GM23248 (cell line): ENCODE measurements at places on chromosomes 11 and 22. TPM values are rescaled to one million over a fixed set of nuclear protein-coding genes. Genes with fewer than 3 reads are reported as not detected.

GRCh38 chr11:23861615-23862014, 635.2 kb upstream of the LUZP2 start:
- H3K27ac ChIP-seq = no peak overlapping the region
- peaks cover 22% of the 10 kb centered on the region for H3K4me1 ChIP-seq
- no peak overlapping the region for H3K4me3 ChIP-seq
- no peaks in the 10 kb centered on the region for H3K27me3 ChIP-seq
- no peaks in the 10 kb centered on the region for H3K36me3 ChIP-seq

- no peaks in the 10 kb centered on the region; the same call in 1 of the 2 replicates for H3K27me3 ChIP-seq
- no peak overlapping the region for H3K4me3 ChIP-seq
- no peaks in the 10 kb centered on the region for H3K4me1 ChIP-seq
- DNase-seq = no peak
- H3K36me3 ChIP-seq = no peaks in the 10 kb centered on the region
- H3K27ac ChIP-seq = no peak overlapping the region
Measured at GRCh38 chr11:4882543-4882942, 843 bp downstream of the OR51T1 start.

- 0 out of 2 replicates have a peak, but pooled peaks cover 5% of the 10 kb centered on the region for H3K27me3 ChIP-seq
- no peaks in the 10 kb centered on the region for H3K36me3 ChIP-seq
- H3K27ac ChIP-seq = no peak overlapping the region
Measured at GRCh38 chr11:77205467-77206263, 77.6 kb downstream of the MYO7A start.

DNA sequence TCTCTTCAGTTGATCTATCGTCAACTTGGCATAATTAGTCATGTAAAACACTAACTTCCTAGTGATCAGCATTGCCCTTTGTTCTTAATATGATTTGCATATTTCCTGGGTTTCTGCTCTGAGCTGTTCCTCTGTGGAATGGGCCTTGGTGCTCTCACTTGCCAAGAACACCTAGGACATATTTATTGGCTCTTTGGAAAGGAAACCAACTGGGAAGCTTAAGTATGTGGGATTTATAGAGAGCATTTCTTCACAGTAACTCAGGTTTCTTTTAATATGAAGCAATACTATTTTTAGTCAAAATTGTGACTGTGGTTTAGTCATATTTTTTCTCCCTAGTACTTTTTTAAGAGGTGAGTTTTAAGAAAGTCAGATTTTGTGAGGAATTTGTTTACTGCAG, 28.8 kb downstream of the FAT3 start:
- DNase-seq = peak; percentile 10
- no peaks in the 10 kb centered on the region for H3K36me3 ChIP-seq
- H3K4me1 ChIP-seq = peaks cover 35% of the 10 kb centered on the region
- no peak overlapping the region for H3K4me3 ChIP-seq

DNA sequence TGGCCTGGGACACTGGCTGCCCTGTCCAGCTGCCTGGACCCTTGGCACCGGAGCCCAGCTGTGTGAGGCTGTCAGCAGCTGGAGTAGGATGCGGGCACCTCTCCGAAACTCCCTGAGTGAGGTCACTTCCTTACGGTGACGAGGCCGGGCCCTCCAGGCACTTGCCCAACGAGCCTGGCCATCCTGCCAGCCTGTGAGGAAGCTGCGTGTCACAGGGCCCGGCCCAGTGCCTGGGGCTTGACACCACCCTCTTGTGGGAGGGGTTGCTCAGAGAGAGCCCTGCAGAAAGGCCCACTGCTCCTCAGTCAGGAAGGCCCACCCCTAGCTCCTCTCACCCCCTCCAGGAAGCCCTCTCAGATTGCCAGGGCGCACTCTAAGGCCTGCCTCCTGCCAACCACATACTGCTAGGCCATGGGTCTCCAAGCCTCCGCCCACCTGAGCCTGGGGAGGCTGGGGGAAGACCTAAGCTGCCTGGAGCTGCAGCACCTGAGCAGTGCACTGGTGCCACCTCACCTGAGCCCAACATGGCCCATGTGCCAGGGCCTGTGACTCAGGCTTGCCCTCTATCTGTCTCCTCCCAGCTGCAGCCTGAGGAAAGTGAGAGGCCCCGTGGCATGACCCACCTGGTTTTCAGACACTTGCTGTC, 4.3 kb upstream of the PHLDA2 start:
- H3K27me3 ChIP-seq = no peaks in the 10 kb centered on the region
- peak overlapping the region; percentile 26; the same call in 1 of the 2 replicates for H3K4me3 ChIP-seq
- H3K4me1 ChIP-seq = peaks cover 14% of the 10 kb centered on the region

DNA sequence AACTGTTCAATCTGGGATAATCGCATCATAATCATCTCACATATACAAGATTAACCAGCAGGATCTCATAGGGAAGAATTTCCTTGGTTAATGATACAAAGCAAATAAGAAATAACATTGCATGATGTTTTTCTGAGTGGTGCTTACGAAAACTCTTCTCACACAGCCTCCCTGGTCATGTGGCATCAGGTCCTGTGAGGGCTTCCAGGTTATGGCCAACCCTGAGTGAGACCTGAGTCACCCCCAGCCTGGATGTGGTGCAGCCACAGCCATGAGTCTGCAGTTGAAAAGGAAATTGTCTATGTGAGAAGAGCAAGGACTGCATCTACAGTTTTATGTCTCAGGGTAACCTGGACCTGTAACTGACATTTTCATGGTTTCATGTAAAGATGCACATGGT, 90.5 kb upstream of the XKR3 start:
- no peaks in the 10 kb centered on the region for H3K36me3 ChIP-seq
- peak; percentile 73 for DNase-seq
- H3K27ac ChIP-seq = no peak overlapping the region
- H3K27me3 ChIP-seq = no peaks in the 10 kb centered on the region; the same call in 1 of the 2 replicates

DNA sequence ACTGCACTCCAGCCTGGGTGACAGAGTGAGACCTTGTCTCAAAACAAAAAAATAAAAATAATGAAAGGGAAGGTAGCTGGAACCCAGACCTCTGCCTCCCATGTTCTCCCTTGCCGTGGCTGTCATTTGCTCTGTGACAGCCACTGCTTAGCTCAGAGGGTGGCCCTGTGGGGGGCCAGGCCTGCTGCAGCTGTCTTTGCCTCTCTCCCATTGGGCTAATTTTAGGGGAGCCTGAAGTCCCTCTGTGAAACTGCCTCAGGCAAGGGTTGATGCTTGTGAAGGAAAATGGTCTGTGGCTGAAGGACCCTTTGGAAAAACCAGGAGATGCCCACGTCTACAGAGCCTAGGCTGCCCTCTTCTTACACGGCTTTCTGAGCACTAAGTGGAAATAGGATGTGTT, 42.9 kb downstream of the C11orf91 start:
- peaks cover 8% of the 10 kb centered on the region; the same call in 1 of the 2 replicates for H3K36me3 ChIP-seq
- no peaks in the 10 kb centered on the region for H3K27me3 ChIP-seq
- no peaks in the 10 kb centered on the region for H3K4me1 ChIP-seq
- H3K4me3 ChIP-seq = no peak overlapping the region

- H3K4me1 ChIP-seq = no peaks in the 10 kb centered on the region
- no peak for DNase-seq
- H3K4me3 ChIP-seq = no peak overlapping the region
- peaks cover 48% of the 10 kb centered on the region for H3K27me3 ChIP-seq
- no peak overlapping the region for H3K27ac ChIP-seq
Measured at GRCh38 chr11:11074686-11075335, 217.0 kb upstream of the ZBED5 start.

DNA sequence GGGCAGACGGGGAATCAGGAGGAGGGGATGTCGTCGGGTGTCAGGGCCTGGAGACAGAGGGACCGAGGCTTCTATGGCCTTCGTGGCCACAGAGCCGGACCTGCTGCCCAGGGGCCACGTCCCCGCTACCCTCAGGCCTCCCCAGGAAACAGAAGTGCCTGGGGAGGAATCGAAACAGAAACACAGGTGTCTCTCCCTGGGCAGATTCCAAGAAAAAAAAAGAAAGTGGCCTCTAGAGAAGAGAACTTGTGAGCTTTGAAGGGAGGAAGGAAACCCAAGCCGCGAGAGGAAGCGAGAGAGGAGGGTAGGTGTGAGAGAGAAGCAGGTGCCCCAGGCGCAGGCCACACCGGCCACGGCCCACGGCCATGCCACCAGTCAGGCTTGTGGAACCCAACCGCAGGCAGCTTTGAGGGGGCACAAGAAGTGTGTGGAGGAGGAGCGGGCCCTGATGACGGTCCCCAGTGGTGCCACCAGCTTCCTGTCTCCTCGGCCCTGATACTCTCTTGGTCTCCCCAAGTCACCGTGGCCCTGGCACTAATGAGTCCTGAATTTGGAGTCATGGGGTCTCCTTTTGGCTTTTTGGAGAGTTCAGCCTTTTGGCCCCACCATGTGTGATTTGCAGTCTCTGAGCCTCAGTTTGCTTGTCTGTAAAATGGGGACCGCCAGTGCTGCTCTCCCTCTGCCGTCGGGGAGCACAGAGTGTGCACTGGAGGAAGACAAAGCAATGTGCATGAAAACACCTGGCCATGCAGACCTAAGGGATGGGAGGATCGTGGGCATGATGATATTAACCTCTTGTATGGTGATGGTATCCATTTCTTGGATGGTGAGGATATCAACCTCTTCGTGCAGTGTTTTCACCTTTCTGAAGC, 25.2 kb downstream of the LIF start:
- DNase-seq = no peak
- H3K36me3 ChIP-seq = no peaks in the 10 kb centered on the region
- no peak overlapping the region for H3K4me3 ChIP-seq
- no peaks in the 10 kb centered on the region for H3K27me3 ChIP-seq
- peaks cover 8% of the 10 kb centered on the region; the same call in 1 of the 2 replicates for H3K4me1 ChIP-seq
- H3K27ac ChIP-seq = no peak overlapping the region

DNA sequence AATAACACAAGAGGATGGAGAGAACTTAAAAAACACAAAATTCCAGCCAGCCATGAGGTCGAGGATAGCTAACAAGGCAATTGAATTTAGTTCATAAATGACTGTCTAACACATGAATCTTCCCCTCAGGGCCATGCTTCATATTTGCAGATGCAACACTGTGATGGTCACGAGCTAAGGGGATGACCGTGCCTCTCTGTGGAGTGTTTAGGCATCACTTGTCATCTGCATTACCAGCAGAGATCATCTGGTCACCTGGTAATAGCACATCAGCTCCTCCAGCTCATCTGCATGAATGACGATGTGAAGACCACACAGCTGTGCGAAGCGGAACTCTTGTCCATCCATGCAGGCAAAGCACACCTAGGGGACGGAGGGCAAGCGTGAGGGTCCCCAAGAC, 20.9 kb upstream of the SLC25A1 start:
- H3K4me3 ChIP-seq = no peak overlapping the region
- no peaks in the 10 kb centered on the region for H3K27me3 ChIP-seq
- no peaks in the 10 kb centered on the region for H3K4me1 ChIP-seq
- no peak for DNase-seq

- H3K4me3 ChIP-seq = no peak overlapping the region
- H3K4me1 ChIP-seq = no peaks in the 10 kb centered on the region
- DNase-seq = no peak
- no peaks in the 10 kb centered on the region for H3K36me3 ChIP-seq
Measured at GRCh38 chr11:130077671-130078070, 8.0 kb downstream of the APLP2 start.

GRCh38 chr11:69496631-69497220, 15.3 kb downstream of the LINC01488 start:
- no peak overlapping the region for H3K4me3 ChIP-seq
- H3K27me3 ChIP-seq = no peaks in the 10 kb centered on the region
- peak overlapping the region; percentile 65 for H3K27ac ChIP-seq
- no peaks in the 10 kb centered on the region for H3K36me3 ChIP-seq
- H3K4me1 ChIP-seq = peaks cover 12% of the 10 kb centered on the region

DNA sequence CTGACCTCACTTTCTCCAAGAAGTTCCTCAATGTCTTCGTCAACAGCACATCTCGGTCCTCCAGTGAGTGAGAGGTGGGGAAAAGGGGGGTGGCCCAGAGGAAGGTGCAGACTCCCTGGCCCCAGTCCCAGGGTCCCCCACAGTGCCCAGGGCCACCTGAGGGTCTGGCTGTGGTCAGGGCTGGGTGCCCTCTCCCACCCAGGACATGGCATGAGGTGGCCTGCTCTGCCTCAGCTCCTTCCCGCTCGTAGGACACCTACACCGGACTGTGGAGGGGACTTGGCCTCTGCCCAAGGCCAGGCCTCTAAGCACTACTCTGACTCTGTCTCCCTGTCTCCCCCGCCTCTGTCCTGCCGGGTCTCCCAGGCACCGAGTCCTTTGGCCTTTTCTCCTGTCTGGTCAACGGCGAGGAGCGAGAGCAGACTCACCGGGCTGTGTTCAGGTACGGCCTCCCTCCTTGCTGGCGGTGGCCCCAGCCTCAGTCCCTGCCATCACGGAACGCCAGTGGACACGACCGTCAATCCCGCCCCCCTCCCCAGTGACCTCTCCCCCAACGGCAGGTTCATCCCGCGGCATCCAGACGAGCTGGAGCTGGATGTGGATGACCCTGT, 4.5 kb downstream of the MAPK8IP2 start:
- H3K27me3 ChIP-seq = peaks cover 9% of the 10 kb centered on the region
- no peak for DNase-seq

- no peaks in the 10 kb centered on the region for H3K27me3 ChIP-seq
- H3K4me3 ChIP-seq = no peak overlapping the region
- peaks cover 68% of the 10 kb centered on the region for H3K4me1 ChIP-seq
- no peak for DNase-seq
- peak overlapping the region; percentile 68 for H3K27ac ChIP-seq
Measured at GRCh38 chr11:122077459-122077858, 38.6 kb downstream of the BLID start.

GRCh38 chr11:58965246-58965985, 26.1 kb downstream of the GLYATL1 start:
- peaks cover 36% of the 10 kb centered on the region for H3K27me3 ChIP-seq
- DNase-seq = peak; percentile 58
- H3K27ac ChIP-seq = no peak overlapping the region
- H3K4me1 ChIP-seq = 0 out of 2 replicates have a peak, but pooled peaks cover 3% of the 10 kb centered on the region

- H3K36me3 ChIP-seq = no peaks in the 10 kb centered on the region
- H3K4me1 ChIP-seq = no peaks in the 10 kb centered on the region
- no peak for DNase-seq
- H3K27ac ChIP-seq = no peak overlapping the region
- H3K4me3 ChIP-seq = no peak overlapping the region
- H3K27me3 ChIP-seq = no peaks in the 10 kb centered on the region
Measured at GRCh38 chr11:15613251-15613650, 498.5 kb downstream of the INSC start.

DNA sequence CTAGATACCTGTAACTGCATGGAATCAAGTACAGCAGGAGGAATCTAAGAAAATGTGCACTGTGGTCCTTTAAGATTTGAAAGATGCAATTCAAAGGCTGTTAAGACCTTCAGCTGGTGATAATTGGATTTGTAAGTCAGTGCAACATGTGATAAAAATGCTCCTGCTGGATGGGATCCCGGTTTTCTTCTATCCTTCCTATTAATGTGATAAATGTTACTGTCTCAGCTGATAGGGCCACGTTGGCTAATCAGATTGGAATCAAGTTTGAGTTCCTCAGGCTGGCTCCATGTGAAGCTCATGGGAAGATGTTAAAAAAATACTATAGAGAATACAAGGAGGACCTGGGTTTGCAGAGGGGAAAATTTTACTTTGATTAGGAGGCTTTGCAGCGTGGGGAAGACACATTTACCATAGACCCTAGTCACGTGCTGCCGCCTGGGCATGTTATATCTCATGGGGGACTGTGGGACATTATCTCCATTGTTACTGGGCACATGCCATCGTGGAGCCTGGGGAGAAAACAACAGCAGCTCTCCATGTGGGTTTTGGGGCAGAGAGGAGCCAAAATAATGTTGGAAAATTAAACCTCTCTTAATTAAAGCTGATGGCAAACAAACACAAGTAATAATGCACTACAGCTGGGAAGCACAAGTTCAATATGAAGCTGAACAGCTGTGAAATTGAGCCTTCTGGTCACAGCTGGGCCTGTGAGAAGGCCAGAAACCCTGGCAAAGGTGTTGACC, 652.5 kb downstream of the NTM start:
- peaks cover 30% of the 10 kb centered on the region for H3K4me1 ChIP-seq
- H3K27ac ChIP-seq = no peak overlapping the region
- H3K4me3 ChIP-seq = no peak overlapping the region
- H3K27me3 ChIP-seq = no peaks in the 10 kb centered on the region
- no peaks in the 10 kb centered on the region for H3K36me3 ChIP-seq
- peak; percentile 52 for DNase-seq

ST14 gene
- polyA plus RNA-seq = not detected in 2 replicates

ZNF214 gene
- 1.3 and 2.4 TPM in 2 replicates for polyA plus RNA-seq

EIF3L gene
- polyA plus RNA-seq = 201 and 206 TPM in 2 replicates

DAGLA gene
- 1.3 and 1.4 TPM in 2 replicates for polyA plus RNA-seq

TYR gene
- polyA plus RNA-seq = not detected in 2 replicates

OR4D5 gene
- not detected in 2 replicates for polyA plus RNA-seq
